HepG2 (cell line): ENCODE measurements at places on chromosomes 11 and 22. TPM values are rescaled to one million over a fixed set of nuclear protein-coding genes. Genes with fewer than 3 reads are reported as not detected.

DNA sequence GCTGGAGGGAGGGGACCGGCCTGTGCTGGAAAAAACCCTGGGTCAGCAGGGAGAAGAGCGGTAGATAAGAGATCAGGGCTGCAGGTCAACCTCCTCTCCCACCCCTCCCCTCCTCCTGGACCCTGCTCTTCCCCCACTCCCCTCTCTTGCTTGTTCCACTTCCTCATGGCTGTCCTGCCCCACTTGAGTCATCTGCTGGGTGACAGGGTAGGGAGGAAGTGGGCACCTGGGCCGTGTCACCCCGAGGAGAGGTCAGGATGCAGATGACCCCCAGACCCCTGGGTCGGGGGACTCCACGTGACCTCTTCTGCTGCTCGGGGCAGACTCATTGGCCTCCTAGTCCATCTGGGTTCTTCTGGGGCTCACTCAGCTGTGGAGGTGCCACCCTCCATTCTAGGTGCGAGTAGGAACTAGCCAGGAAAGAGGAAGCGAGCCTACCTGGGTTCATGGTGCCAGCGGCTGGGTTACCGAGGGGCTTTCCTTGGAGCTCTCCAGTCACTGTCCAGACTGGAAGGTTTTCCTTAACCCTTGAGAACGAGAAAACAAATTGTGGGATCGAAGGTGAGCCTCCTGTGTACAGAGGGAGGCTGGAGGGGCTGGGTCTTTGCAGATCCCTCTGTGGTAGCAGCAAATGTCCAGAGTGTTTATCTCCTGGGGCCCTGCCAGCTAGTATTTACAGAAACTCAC lies 6.5 kb downstream of the APOL2 start:
- peaks cover 48% of the 10 kb centered on the region; the same call in 2 of the 3 replicates for H3K36me3 ChIP-seq
- no peak for DNase-seq
- H3K4me3 ChIP-seq = no peak overlapping the region
- peak overlapping the region; percentile 62 for H3K27ac ChIP-seq
- peaks cover 100% of the 10 kb centered on the region for H3K4me1 ChIP-seq

- peaks cover 19% of the 10 kb centered on the region for H3K4me1 ChIP-seq
- no peak overlapping the region for H3K27ac ChIP-seq
- H3K4me3 ChIP-seq = no peak overlapping the region
- no peaks in the 10 kb centered on the region for H3K27me3 ChIP-seq
- no peak for DNase-seq
Observed at GRCh38 chr22:45594123-45594941, 77.3 kb upstream of the ATXN10 start.

- H3K27me3 ChIP-seq = no peaks in the 10 kb centered on the region
- H3K4me3 ChIP-seq = no peak overlapping the region
- no peak for DNase-seq
- no peak overlapping the region for H3K27ac ChIP-seq
Observed at GRCh38 chr11:82842019-82842418, 58.2 kb downstream of the PRCP start.

GRCh38 chr22:43110927-43111623 lies 525 bp downstream of the BIK start:
- H3K27me3 ChIP-seq = peaks cover 5% of the 10 kb centered on the region
- DNase-seq = no peak
- no peaks in the 10 kb centered on the region for H3K36me3 ChIP-seq
- peak overlapping the region; percentile 62 for H3K4me3 ChIP-seq

DNA sequence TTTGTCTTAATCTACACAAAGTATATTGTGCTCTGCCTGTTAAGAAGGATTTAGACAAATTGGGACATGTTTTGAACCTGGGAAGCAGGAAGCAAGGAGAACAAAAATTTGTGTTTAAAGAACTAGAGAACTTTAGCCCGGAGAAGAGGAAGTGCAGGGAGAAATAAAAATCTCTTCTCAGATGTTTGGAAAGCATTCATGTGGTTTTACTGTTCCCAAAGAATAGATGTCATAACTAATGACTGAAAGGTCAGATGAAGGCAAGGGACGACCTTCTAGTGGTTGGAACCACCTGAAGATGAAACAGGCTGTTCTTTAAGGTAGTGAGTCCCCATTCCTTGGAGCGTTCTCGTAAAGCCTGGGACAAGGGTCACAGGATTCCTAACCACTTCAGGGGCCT lies 38.3 kb downstream of the IRAG1 start:
- H3K4me3 ChIP-seq = no peak overlapping the region
- peaks cover 29% of the 10 kb centered on the region for H3K4me1 ChIP-seq
- H3K27ac ChIP-seq = no peak overlapping the region
- no peaks in the 10 kb centered on the region for H3K27me3 ChIP-seq
- no peak for DNase-seq

DNA sequence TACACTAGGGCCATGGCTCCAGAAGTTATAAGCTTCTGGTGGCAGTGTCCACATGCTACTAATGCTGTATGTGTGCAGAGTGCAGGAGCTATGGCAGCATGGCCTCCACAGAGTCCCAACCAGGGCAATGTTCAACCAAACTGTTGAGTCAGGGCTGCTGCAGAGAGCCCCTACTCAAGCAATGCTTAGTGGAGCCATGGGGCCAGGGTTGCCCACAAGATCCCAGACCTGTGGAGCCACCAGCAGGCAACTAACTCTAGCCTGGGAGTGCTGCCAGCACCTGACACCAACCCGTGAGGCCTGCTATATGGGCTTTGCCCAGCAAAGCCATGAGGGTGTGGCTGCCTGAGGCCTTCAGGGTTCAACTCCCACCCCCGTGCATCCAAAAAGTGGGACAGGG lies 655.2 kb downstream of the TBC1D22A start:
- peaks cover under 1% of the 10 kb centered on the region; the same call in 1 of the 3 replicates for H3K27me3 ChIP-seq
- no peak for DNase-seq
- no peak overlapping the region for H3K4me3 ChIP-seq
- no peaks in the 10 kb centered on the region for H3K4me1 ChIP-seq

- no peak overlapping the region for H3K4me3 ChIP-seq
- DNase-seq = no peak
- H3K4me1 ChIP-seq = no peaks in the 10 kb centered on the region
- H3K36me3 ChIP-seq = no peaks in the 10 kb centered on the region
- no peak overlapping the region for H3K27ac ChIP-seq
Observed at GRCh38 chr11:82085493-82085892, 648.2 kb downstream of the FAM181B start.

- H3K36me3 ChIP-seq = no peaks in the 10 kb centered on the region
- peaks cover 63% of the 10 kb centered on the region; the same call in 2 of the 3 replicates for H3K27me3 ChIP-seq
- H3K27ac ChIP-seq = no peak overlapping the region
- no peaks in the 10 kb centered on the region for H3K4me1 ChIP-seq
- DNase-seq = no peak
Observed at GRCh38 chr22:19664951-19665783, 49.1 kb upstream of the SEPTIN5 start.

GRCh38 chr11:131802440-131803115 lies 432.2 kb downstream of the NTM start:
- peaks cover 5% of the 10 kb centered on the region; the same call in 1 of the 3 replicates for H3K27me3 ChIP-seq
- H3K4me3 ChIP-seq = no peak overlapping the region
- no peaks in the 10 kb centered on the region for H3K36me3 ChIP-seq

- no peaks in the 10 kb centered on the region for H3K36me3 ChIP-seq
- DNase-seq = no peak
- H3K27me3 ChIP-seq = peaks cover 80% of the 10 kb centered on the region
- no peaks in the 10 kb centered on the region for H3K4me1 ChIP-seq
- no peak overlapping the region for H3K27ac ChIP-seq
Observed at GRCh38 chr11:2260491-2261364, 9.7 kb downstream of the ASCL2 start.

DNA sequence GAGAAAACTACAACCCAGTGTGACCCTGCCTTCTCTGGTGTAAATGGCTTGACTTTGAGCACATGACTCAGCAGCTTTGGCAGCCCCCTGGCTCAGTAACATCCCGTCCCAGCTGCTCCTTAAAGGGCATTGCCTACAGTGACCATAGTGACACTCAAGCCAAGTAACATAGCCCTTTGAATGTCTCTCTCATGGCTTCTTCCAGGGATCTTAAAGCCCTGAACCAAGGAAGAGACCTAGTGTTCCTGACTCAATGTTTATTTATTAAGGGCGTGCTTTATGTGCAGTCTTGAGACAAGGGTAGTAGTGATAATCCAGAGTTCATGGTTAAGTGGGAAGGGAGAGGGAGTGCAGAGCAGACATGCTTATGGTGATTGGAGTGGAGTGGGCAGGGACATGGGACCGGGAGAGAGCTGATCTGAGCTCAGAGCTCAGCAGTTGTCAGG lies 125.7 kb downstream of the PARVA start:
- H3K4me1 ChIP-seq = 0 out of 2 replicates have a peak, but pooled peaks cover 6% of the 10 kb centered on the region
- DNase-seq = no peak
- no peak overlapping the region for H3K27ac ChIP-seq

DNA sequence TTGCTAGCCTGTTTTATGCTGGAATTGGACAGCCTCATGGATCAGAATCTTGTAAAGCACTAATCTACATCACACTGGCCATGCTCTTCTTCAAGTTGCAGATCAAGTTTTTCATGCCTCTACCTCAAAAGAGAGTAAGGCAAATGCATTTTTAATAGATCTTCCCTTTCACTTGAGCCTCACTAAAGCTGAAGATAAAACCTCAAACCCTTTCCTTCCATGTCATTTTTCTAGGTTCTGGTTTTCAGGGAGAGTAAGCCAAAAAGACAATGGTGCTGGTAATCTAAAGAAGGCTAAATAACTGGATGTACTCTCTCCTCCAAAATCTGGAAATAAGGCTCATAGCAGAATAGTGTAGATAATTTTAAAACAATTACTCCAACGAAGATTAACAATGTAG lies 28.3 kb downstream of the POU2AF1 start:
- H3K27me3 ChIP-seq = no peaks in the 10 kb centered on the region
- H3K4me1 ChIP-seq = peaks cover 54% of the 10 kb centered on the region
- no peaks in the 10 kb centered on the region for H3K36me3 ChIP-seq
- H3K4me3 ChIP-seq = no peak overlapping the region
- DNase-seq = no peak
- no peak overlapping the region for H3K27ac ChIP-seq

- no peak for DNase-seq
- H3K4me1 ChIP-seq = no peaks in the 10 kb centered on the region
- H3K27ac ChIP-seq = no peak overlapping the region
- H3K36me3 ChIP-seq = no peaks in the 10 kb centered on the region
- no peak overlapping the region for H3K4me3 ChIP-seq
Observed at GRCh38 chr11:107882095-107882820, 23.7 kb upstream of the SLC35F2 start.

- no peaks in the 10 kb centered on the region; the same call in 1 of the 2 replicates for H3K27me3 ChIP-seq
- no peaks in the 10 kb centered on the region for H3K4me1 ChIP-seq
- H3K4me3 ChIP-seq = no peak overlapping the region
- H3K27ac ChIP-seq = no peak overlapping the region
- DNase-seq = no peak
- H3K36me3 ChIP-seq = no peaks in the 10 kb centered on the region
Observed at GRCh38 chr11:24391167-24391566, 105.7 kb upstream of the LUZP2 start.

GRCh38 chr11:114274637-114275036 lies 21.6 kb upstream of the NNMT start:
- peaks cover 29% of the 10 kb centered on the region; the same call in 2 of the 3 replicates for H3K27me3 ChIP-seq
- no peak for DNase-seq
- no peaks in the 10 kb centered on the region for H3K36me3 ChIP-seq
- no peak overlapping the region for H3K27ac ChIP-seq

DNA sequence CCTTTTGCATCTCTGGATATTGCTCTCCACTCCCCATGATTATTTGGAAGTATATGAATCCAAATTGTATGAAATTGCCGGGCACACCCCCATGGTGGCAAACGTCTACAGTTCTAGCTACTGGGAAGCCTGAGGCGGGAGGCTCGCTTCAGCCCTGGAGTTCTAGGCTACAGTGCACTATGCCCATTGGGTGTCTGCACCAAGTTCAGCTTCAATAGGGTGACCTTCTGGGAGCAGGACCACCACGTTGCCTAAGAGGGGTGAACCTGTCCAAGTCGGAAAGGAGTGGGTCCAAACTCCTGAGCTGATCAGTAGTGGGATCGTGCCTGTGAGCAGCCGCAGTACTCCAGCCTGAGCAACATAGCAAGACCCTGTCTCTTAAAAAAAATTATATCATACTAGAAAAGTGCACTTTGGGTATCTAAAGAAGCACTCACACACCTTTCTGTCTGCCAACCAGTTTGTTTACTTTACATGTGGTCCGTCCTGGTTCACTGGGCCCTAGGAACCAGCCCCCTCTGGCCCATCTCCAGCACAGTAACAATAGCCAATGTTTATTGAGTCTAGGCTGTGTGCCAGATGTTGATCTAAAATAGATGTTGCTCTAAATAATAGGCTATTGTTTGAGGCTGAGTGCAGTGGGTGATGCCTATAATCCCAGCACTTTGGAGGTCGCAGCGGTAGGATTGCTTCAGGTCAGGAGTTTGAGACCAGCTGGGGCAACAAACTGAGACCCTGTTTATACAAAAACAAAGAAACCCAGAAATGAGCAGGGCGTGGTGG lies 16.4 kb upstream of the KAT5 start:
- H3K36me3 ChIP-seq = no peaks in the 10 kb centered on the region
- no peak overlapping the region for H3K4me3 ChIP-seq
- peaks cover 15% of the 10 kb centered on the region for H3K4me1 ChIP-seq
- DNase-seq = peak; percentile 77

DNA sequence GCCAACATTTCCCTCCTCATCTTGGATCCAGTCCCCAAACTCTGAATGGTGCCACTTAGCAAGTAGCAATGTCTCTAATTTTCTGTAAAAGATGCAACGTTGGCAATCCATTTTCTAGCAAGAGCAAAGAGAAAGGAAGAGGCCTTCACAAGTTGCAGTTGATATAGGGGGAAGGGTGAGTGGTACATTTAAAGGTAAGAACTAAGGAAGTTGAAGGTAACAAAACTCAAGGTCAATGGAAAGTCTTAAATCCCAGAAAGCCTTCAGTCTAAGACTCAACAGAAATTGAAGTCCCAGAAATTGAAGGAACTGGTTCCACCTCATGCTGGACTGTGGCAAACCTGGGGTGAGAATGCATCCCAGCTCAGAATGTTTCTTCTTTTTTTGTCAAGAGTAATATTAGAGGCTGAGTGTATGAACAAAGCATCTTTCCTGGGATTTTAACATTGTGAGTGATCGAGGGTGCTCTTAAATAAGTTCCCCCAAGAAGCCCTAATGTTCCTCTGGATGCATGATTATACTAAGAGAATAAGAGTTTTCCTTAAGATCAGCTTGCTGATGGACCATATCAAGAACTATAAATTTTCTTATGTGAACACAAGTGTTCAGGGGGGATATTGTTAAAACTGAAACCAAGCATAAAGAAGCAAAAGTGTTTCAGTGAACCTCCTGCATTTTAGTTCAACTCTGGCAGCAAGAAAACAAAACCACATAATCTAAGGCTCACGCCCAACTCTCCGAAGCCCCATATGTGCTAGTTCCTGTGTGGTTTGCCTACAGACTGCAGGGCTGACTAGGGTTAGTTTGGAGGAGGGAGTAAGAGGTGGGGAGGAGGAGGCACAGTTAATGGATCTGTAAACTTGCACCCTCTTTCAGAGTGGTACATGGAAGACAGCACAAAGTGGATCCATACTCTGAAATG lies at the start of gene GRAP2:
Gene GRAP2 (plus strand): TSS at position 779 of the 922 bp plus-strand sequence. CDS start 46,023 bp downstream, outside the sequence.
- no peaks in the 10 kb centered on the region for H3K36me3 ChIP-seq
- peaks cover 3% of the 10 kb centered on the region; the same call in 1 of the 2 replicates for H3K27me3 ChIP-seq
- DNase-seq = no peak
- no peak within 1 kb of the TSS for H3K4me3 ChIP-seq

The C11orf52 gene
- 7.4 and 10.5 TPM in 2 replicates for total RNA-seq

The MRGPRX3 gene
- not detected in 2 replicates for total RNA-seq

The SLC22A6 gene
- not detected in 2 replicates for total RNA-seq

The SLN gene
- not detected in 2 replicates for total RNA-seq

The ASCL2 gene
- total RNA-seq = 0.07 TPM in 1 of 2 replicates, not detected in the other

The PRG3 gene
- not detected in 2 replicates for total RNA-seq

The PATE4 gene
- not detected in 2 replicates for total RNA-seq

The STK33 gene
- total RNA-seq = 12.6 and 15.9 TPM in 2 replicates

The TXN2 gene
- 41.4 and 61.4 TPM in 2 replicates for total RNA-seq

The CCDC188 gene
- not detected in 2 replicates for total RNA-seq

The CALCB gene
- total RNA-seq = not detected in 2 replicates

The MS4A1 gene
- not detected in 2 replicates for total RNA-seq
